ENCODE measurements at places on chromosomes 13 and 19.

DNA sequence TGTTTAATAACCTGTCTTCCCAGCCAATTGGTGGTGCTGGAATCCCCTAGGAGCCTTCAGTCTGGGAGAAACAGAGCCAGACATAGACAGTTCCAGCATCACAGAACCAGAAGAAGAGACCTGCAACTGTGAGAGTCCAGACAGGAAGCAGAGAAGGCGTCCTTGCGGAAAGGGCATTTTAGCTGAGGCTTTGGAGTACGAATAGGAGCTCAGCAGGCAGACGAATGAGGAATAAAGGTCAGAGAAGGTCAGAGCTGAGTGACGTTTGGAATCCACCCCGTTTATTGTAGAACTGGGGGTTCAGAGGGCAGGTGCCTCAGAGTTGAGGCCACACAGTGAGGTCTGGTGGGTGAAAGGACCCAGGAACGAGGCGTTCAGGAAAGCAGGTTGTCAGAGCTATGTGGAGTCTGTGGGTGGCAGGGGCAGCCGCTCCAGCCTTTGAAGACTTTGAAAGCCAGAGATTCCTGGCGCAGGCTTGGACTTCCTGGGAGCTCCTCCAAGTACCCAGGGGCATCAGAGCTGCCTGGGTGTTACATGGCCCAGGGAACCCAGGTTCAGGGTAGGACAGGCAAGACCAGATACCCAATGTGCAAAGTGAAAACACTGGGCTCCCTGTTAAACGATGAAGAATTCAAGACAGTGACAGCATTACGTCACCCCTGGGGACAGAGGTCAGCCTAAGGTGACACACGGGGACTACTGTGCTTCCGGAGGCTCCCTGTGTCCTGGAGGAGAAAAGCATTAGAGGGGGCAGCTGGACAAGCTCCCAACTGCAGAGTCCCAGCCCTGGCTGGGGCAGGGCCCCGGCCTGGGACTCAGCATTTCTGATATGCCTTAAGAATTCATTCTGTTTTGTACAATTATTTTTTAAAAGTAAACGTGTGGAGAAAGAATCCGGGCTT lies 5.5 kb downstream of the ARRDC2 start:
- no peak for DNase-seq

DNA sequence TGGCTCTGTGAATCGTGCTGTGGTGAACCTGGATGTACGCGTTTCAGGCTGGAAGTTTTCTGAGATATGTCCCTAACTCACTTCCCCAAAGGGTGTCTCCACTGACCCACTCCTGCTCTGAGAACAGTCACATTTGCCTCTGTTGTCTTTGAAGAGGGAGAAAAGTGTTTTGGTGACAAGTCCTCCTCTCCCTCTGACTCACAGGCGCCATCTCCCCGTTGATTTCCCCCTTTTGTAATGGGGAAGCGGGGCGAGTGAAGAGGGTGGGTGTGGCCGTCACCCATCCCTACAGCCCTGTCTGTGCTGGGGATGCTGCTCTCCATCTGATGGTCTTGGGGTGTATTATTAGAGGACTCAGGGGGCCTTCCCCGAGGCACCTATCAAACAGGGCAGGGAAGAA lies 9.6 kb downstream of the APC2 start:
- no peak for DNase-seq

GRCh38 chr19:30663611-30664174 lies 291.5 kb downstream of the ZNF536 start:
- no peak for DNase-seq

DNA sequence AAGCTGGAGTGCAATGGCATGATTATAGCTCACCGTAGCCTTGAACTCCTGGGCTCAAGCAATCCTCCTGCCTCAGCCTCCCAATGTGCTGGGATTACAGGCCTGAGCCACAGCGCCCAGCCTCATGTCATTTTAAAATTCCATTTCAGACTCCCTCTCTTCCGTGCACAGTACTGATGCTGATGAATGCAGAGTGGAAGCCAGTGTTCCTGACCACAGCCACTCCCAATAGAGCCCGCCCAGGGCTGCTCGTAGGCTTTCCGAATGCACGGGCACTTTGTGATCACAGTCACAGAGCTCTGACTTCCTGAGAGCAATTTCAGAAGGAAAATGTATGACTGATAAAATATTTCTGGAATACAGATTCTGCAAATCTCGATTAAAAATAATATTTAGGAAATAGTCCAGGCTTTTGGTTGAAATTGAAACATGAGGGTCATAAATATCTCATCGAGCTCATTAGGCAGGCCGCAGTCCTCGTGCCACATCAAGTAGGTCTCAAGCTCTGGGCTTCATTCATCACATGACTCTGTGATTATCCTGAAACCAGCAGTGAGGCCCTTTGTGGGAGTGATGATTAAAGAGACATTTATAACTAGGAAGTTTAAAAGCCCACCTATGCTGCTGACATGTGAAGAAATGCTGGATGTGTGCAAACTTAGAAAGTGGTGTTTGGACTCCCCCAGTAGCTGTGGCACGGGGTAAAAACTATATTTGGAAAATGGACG lies 38.9 kb upstream of the AMER2 start:
- DNase-seq, result no peak

Measured in NCI-H2029 (cell line).